ENCODE measurements at places on chromosomes 11 and 22. TPM values are rescaled to one million over a fixed set of nuclear protein-coding genes. Genes with fewer than 3 reads are reported as not detected.

GRCh38 chr11:8232849-8233606, 30.6 kb downstream of the LMO1 start:
- DNase-seq, result peak; percentile 56

Gene CASP5
- total RNA-seq, result not detected

DNA sequence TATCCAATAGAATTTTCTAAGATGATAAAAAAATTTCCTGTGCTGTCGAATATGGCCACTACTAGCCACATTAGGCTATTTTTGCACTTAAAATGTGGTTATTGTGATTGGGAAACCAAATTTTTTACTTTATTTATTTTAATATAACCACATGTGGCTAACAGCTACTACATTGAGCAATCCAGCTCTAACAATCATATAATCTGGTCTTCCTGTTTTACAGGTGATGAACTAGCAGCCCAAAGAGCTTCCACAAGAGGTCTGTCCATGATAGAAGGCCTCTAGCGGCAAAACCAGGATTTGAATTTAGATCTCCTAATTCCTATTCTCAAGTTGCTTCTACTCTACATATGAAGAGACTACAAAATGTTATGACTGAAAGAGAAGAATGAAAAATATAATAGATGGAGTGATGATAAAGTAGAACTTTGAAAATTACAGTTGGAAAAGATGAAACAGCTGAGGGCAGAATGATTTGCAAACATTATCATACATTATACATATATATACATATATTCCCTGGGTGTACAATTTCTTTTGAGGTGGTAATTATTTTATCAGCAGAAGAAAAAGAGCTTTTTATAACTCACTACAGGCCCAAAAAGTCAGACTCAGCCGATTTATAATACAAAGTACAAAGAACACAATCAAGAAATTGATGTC, 363.5 kb upstream of the PITPNB start:
- DNase-seq, result no peak

Gene TMEM138
- total RNA-seq, result 41.3 TPM

Gene SLC22A6
- total RNA-seq, result not detected

GRCh38 chr11:82007521-82007920, 726.1 kb downstream of the FAM181B start:
- no peak for DNase-seq

DNA sequence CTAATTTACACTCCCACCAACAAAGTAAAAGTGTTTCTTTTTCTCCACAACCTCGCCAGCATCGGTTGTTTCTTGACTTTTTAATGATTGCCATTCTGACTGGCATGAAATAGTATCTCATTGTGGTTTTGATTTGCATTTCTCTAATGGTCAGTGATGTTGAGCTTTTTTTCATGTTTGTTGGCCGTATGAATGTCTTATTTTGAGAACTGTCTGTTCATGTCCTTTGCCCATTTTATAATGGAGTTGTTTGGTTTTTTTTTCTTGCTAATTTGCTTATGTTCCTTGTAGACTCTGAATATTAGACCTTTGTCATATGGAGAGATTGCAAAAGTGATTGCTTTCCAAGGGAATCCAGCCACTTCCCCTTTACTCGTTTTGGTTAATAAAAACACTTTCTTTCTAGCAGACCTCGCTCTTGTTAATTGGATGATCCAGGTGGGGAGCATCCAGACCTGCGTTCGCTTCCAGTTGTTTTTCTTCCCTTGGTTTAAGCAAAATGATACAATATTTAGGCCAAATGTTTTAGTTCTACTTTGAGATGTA, 17.1 kb upstream of the APOL4 start:
- no peak for DNase-seq
